ENCODE measurements at places on chromosomes 13 and 19.
A peak's percentile ranks its signal among the peaks of the same experiment; 100 is the strongest.

DNA sequence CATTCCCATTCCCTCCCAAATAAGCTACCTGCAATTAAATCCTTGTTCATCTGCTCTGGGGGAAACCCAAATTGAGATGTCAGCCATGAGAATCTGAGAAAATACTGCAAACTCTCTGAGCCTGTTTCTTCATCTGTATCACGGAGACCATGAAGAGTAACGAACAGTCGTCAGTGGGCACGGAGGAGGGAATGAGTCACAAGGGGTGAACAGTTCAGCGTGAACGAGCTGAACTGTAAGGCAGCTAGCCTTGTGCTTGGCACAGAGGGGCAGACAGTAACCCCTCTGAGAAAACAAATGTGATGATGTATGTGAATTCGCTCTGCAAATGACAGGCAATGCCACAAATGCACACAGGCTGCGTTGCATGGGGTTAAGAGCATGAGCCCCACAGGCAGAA lies 288.7 kb downstream of the FOXO1 start:
- H3K27me3 ChIP-seq = no peaks in the 10 kb centered on the region
- H3K36me3 ChIP-seq = peaks cover 5% of the 10 kb centered on the region
- H3K4me1 ChIP-seq = peaks cover 16% of the 10 kb centered on the region
- no peak overlapping the region for H3K4me3 ChIP-seq

DNA sequence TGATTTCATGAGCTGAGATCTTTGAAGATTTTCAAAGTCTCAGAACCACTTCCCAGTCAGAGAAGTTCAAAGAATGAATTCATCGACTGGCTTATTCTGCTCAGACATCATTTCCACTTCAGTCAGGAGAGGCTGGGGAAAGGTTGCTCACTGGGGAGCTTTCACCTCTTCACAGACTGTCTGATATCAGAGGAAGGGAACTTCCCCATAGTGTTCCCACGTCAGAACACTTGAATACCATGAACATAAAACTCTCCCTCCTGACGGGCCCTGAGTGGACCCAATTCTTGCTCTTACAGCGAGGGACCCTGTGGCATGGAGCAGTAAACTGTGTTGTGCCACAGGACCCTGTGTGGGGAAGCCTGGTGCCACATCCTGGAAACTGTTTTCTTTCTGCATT lies 492.6 kb downstream of the COG6 start:
- no peak overlapping the region for H3K27ac ChIP-seq
- peak; percentile 18 for DNase-seq
- H3K4me1 ChIP-seq = peaks cover 24% of the 10 kb centered on the region
- H3K4me3 ChIP-seq = no peak overlapping the region
- H3K27me3 ChIP-seq = no peaks in the 10 kb centered on the region
- no peaks in the 10 kb centered on the region for H3K36me3 ChIP-seq

- H3K36me3 ChIP-seq = no peaks in the 10 kb centered on the region
- H3K27me3 ChIP-seq = no peaks in the 10 kb centered on the region
- no peak overlapping the region for H3K4me3 ChIP-seq
Measured at GRCh38 chr13:59700281-59700680, 463.4 kb downstream of the DIAPH3 start.

DNA sequence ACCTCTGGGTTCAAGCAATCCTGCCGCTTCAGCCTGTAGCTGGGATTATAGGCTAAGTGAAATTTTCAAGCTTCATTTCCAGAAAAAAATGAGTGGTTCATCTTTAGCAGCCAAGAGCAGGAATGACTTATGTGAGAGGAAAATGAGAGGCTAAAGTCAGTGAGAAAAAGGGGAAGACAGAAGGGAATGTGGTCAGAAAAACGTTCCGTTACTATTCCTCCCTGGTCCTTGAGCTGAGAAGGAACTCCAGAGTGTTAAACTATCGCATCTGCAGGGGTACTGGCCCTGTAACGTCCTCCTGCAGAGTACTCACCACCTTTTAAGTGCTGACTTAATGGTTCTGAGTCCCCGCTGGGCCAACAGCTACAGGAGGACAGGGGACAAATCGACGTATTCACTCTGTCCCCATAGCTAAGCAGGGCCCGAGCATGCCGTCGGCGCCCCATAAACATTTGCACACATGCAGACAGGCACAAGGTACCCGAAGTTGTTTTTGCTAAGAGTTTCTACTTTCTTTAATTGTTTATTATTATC lies 88.1 kb downstream of the FLT1 start:
- no peak overlapping the region for H3K4me3 ChIP-seq
- peaks cover 7% of the 10 kb centered on the region for H3K4me1 ChIP-seq
- H3K27ac ChIP-seq = no peak overlapping the region
- DNase-seq = no peak
- no peaks in the 10 kb centered on the region for H3K27me3 ChIP-seq

DNA sequence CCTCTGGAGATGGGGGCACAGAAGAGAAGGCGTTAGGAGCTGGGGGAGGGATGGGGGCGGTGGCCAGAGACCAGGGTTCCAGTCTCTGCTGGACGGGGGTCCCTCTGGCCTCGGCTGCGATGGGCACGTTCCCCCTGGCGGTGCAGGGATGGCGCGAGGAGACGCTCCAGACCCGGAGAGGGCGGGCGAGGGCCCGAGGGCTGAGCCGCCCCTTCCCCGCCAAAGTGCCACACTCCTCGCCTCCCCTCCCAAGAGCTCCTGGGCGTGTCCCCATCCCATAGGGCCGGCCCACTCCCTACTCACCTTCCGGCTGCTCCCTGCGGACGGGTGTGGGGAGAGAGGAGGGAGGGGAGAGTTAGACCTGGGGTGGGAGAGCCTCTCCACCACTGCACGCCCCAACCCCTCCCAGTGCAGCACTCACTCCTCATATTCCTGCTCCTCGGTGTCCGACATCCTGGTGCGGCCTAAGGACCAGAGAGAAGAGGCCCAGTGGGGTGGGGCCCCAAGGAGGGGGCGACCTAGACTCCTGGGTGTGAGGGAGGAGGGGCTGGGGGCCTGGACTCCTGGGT lies 2.2 kb downstream of the TNNT1 start:
- no peak overlapping the region for H3K4me3 ChIP-seq
- H3K27ac ChIP-seq = no peak overlapping the region
- no peaks in the 10 kb centered on the region for H3K36me3 ChIP-seq

DNA sequence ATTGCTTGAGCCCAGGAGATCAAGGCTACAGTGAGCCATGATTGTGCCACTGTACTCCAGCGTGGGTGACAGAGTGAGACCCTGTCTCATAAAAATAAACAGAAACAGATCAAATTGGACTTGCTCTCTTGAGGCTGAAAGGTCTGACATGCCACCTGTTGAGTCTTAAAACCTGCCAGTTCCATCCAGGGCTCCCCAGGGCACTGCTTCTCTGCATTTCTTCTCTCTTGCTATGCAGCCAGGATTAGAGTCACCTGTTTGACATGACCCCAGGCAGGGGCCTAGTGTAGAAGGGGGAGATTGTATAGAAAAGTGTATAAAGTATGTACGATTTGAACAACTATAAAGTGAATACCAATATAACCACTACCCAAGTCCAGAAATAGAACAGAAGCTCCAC lies 45.4 kb downstream of the ARHGAP35 start:
- H3K4me3 ChIP-seq = no peak overlapping the region
- H3K4me1 ChIP-seq = peaks cover 24% of the 10 kb centered on the region
- H3K36me3 ChIP-seq = peaks cover 4% of the 10 kb centered on the region
- no peak for DNase-seq

DNA sequence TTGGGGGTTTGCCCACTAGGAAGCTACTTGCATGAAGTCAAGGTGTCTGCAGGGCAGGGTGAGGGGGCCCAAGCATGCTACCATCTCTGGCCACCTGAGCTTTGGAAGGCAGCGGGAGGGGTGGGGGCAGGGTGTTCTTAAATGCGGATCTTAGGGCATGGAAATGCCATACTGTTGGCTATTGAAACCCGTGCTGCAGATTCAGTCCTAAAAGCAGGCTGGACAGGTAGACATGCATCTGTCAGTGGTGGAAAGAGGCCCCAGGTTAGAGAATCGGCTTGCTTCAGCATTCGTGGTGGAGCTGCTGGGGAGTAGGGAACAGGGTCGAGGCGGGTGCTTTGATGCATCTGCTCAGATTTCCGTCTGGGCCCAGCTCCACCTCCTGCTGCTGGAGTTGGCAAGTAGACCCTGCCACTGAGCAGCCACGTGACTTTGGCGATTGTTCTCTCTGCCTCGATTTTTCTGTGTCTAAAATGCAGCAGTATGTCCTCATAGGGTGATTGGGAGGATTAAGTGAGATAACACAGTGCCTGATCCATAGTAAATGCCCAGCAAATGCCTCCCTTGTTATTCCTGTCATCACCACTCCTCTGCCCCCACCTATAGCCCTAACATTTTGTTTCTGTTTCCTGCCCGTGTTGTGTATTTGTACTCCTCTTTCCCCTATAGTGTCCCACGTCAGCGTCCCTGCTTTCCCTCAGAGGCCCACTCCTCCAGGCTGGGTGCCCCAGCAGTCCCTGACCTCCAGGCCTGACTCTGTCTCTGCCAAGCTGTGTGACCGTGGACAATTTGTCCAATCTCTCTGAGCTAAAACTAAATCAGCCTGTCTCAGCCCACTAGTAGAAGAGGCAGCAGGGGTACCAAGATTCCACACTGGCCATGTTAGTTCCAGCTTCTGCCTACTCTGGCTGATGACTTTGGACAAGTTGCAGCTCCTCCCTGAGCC lies 5.8 kb downstream of the PPP1R37 start:
- H3K27me3 ChIP-seq = no peaks in the 10 kb centered on the region
- H3K36me3 ChIP-seq = peaks cover 1% of the 10 kb centered on the region
- H3K27ac ChIP-seq = no peak overlapping the region
- no peak for DNase-seq
- H3K4me1 ChIP-seq = peaks cover 30% of the 10 kb centered on the region

DNA sequence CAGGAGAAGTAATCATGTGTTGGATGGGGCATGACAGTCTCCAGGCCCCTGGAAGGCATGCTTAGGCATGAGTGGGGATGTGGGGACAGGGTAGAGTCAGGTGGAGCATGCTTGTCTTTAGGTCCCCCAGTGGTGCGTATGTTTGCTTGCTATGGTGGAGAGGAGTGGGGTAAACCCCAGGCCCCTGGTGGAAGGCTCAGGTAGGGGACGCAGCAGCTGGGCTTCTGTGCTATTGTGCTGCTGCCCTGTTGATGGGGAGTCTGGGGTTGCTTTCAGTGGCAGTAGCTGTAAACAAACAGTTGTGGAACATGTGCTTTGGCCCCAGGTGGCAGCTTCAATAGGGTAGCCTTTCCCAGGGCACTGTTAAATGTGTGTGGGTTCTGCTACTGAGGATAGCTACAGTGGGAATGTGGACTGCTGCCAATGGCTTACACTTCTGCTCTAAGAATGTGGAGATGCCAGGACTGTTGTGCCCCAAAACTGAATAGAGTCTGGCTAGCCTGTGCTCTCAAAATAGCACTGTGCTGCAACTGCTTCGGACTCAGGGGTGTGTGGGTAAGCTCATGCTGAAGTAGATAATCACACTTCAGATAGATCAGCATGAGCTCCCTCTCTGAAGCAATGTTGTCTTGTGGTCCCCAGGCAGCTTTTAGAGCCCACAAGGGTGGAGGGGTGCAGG lies 1257.3 kb downstream of the DIAPH3 start:
- no peak overlapping the region for H3K4me3 ChIP-seq
- no peaks in the 10 kb centered on the region for H3K36me3 ChIP-seq
- H3K27ac ChIP-seq = no peak overlapping the region
- H3K4me1 ChIP-seq = no peaks in the 10 kb centered on the region
- DNase-seq = no peak
- H3K27me3 ChIP-seq = no peaks in the 10 kb centered on the region

DNA sequence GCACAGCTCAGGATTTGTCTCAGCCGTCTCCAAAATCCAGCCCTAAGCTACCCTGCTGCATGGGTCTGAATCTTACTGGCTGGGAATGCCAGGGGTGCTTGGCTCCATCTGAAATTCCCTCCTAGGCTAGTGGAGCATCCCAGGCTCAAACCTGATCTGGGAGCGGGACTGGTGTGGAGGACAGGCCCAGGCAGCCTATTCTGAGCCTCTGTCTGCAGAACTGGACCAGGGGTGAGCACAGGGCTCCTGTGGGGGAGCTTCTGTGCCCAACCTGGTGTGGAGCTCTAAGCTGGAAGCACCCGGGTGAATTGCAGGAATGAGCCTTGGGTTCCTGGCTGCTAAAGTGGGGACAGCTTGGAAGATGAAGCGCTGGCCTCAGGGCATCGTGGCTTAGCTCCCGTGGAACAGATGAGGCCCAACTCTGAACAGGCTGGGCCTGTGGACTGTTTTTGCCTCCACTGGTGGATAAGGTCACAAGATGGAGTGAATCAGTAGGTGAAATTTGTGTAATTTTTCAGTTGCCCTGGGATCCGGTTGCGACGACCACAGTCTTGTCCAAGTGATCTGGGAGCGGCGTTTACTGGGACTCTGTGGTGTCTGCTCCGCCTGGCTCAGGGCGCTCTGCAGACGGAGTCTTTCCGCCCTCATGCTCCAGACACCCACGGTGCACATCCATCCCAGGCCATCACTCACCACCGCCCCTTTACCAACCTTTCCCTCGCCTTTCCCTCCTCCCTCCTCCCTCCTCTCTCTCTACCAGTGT lies 79.5 kb downstream of the TEX29 start:
- H3K27ac ChIP-seq = no peak overlapping the region
- H3K4me1 ChIP-seq = no peaks in the 10 kb centered on the region
- no peak for DNase-seq
- no peak overlapping the region for H3K4me3 ChIP-seq

DNA sequence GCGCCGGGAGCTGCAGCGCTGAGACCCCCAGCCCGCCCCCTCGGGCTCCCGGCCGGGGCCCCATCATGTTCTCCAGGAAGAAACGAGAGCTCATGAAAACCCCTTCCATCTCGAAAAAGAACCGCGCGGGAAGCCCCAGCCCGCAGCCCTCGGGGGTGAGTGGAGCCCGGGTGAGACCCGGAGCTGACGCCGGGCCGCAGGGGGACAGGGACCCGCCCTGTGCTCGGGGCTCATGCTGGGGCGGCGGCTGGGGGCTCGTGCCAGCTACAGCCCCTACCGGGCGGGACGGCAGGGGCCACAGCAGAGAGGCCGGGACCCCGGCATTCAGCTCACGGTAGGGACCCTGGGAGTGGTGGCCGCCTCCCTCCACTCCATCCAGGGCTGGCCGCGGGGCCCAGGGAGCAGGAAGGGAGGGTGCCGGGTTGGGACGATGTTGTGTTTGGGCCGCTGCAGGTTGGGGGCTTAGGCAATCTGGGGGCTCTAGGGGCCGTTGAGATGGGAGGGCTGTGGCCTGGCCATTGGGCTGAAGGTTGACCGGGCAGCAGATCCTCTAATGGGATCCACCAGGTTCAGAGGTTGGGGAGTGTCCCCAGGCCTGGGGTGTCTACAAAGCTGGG lies 482 bp downstream of the ARHGAP45 start:
- H3K4me1 ChIP-seq = peaks cover 38% of the 10 kb centered on the region
- H3K27ac ChIP-seq = peak overlapping the region; percentile 93

DNA sequence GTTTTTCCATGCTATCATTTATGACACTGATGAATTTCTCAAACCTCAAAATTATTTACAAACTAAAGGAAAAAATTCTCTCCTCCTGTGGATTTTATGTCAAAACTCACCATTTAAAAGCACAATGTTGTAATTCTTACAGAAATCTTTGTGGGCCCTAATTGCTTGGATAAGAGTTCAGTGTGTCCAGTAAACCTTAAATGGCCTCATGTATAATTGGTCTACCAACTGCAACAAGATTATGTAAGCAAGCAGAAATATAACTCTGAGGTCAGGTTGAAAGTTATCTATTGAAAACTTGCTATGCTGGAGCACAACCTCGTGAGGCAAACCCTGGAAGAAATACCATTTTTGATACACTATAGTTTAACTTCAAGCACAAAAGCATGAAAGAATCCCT lies 22.0 kb downstream of the VWA8 start:
- H3K27me3 ChIP-seq = no peaks in the 10 kb centered on the region
- no peak overlapping the region for H3K4me3 ChIP-seq
- no peak overlapping the region for H3K27ac ChIP-seq
- peaks cover 12% of the 10 kb centered on the region for H3K4me1 ChIP-seq

GRCh38 chr13:50548586-50548985 lies 294.9 kb downstream of the DLEU7 start:
- peaks cover 17% of the 10 kb centered on the region for H3K27me3 ChIP-seq
- H3K4me3 ChIP-seq = no peak overlapping the region
- H3K27ac ChIP-seq = no peak overlapping the region

Data from T-helper 2 cell treated with Interferon-gamma antibody and Interleukin-4, amounts not matched to agents 5 μg/mL and 100 μg/mL, for 36 hours (primary cell).